Effector memory CD4-positive, alpha-beta T cell (primary cell): ENCODE measurements at places on chromosomes 2 and 18.

DNA sequence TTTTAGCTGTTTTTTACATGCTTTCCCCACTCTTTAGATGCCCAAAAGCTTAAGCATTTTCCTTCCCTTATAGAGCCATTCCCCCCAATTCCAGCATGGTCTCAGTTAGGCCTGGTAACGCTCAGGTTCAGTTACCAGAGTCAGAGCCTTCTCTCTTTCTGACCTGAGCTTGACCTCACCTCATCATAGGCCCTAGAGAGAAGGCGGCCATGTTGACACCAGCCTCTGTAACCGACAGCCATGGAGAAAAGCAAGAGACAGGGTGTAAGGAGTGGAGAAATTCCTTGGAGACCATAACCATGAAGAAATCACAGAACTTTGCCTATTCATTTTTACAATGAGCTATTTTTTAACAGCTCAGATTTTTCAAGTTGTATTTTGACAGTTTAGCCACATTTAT, 99.4 kb downstream of the RTN4 start:
- DNase-seq = no peak

DNA sequence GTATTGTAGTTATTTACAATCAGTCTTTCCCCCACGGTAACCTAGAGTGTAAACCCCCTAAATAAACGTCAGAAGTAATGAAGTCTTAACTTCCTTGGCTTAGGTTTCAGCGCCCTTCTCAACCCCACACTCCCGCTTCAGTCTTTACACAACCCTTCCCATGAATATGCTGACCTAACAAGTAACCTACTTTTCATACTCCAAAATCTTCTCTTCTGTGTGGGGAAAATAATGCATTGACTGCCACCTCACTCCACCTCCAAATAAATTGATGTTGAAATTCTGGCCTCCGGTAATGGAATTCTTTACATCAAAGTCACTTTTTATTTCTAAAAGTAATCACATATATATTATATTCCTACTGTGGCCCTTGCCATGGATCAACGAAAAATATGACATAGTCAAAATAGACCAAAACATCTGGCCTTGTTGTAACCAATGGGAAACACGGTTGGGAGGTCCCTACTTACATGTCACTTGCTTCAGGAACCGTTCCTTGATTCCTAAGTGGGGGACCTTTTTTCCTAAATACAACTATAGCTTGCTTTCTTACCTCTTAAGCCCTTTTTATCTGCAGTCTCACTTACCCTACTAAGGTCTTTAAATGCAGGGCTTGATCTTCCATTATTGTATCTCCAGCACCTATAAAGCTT, 961 bp downstream of the GEN1 start:
- no peak for DNase-seq

GRCh38 chr2:66571918-66572317, 137.0 kb downstream of the MEIS1 start:
- DNase-seq = no peak

- DNase-seq = no peak
These were observed 341.4 kb downstream of the TNS1 start for GRCh38 chr2:217661378-217661777.

DNA sequence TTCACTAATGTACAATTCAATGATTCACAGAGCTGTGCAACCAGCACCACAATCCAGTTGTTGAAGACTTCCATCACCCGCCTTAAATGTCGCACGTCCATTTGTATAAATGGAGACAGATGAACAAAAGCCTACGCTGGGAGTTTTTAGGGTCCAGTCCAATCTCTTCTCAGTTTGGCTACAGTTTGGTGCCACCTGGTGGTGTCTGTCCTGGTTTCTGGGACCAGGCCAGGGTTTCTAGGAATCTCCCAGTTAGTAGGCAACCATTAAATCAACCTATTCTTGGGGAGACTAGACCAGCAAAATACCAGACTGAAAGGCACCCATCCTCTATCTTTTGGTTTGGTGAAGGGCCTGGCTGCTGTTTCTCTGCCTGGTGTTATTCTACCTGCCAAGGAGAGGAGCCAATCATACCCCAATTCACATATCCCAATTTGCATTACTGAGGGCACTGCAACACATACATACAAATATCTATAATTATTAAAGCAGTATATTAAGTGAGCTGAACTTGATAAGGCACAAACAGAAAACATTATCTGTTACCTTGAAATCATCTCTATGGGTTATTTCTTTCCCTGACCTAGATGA, 3.2 kb upstream of the DDX1 start:
- no peak for DNase-seq

DNA sequence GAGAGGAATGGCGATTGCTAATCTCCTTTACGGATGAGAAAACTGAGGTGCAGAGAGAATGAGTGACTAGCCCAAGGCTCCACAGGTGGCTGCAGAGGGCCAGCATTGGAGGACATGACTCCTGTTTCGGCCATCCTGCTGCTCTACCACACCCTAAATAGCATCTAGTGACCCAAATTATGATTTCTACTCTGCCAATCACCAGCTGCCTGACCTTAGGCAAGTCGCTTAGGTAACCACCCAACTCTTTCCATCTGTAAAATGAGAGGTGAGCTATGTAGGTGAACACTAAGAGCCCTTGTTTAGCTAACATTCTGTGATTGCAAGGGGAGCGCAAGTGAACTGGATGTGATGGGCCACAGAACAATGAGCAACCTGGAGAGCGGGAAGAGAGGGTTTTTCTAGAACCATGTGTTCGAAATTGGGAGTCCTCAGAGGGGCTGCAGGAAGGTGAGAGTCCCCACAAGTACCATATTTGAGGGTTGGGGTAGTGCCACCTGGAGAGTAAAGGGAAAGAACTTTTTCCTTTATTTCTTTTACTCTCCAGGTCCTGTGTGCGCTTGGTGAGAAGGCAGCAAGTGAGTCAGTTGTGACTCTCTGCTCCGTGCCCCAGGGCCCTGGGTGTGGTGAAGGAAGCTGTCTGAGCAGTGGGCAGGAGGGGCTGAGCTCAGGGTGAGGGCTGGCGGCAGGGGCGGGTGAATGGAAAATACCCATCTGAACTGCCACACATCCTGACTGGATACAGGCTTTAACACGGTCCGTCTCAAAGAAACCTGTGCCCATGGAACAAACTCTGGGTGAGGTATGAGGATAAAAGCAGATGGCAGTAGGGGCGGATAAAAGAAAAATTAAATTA, 2.4 kb downstream of the CYP27C1 start:
- DNase-seq = no peak

GRCh38 chr2:167986223-167986622, 261.2 kb downstream of the STK39 start:
- no peak for DNase-seq

GRCh38 chr2:14428056-14428455, 204.5 kb upstream of the LRATD1 start:
- no peak for DNase-seq

DNA sequence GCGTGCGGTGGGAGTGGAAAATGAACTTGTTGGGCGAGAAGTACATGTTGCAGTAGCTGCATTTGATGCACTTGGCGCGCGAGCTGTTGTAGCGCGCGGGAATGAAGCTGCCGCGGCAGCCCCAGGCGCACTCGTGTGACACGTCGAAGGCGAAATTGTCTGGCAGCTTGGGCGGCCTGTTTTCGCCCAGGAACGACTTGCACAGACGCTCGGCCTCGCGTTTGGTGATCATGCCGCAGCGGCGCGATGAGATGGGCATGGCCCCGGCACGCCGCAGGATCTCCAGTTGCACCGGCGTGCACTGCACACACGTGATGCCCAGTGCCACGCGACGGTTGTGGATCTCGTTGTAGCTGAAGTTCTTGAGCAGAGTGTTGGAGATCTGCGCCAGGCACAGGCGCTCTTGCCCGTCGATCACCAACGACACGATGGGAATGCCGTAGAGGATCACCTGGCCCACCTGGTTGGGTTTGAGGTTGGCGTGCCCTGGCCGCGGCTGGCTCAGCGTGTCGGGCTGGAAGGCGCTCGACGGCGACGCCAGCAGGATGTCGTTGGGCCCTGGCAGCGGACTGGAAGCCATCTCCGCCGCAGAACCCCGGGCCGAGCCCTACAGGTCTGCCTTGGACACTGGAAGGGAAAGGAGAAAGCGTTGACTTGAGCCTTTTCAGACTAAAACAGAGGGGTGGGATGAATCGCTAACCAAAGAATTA, 2.7 kb downstream of the SKOR2 start:
- no peak for DNase-seq

GRCh38 chr2:229445501-229446211, 174.6 kb upstream of the PID1 start:
- DNase-seq = no peak

- DNase-seq = no peak
These were observed at the start of gene TET3 for GRCh38 chr2:73984203-73984921. TSS of gene TET3 (plus strand) at chr2:73984910. CDS start at chr2:73986404, 1,494 bp downstream.

- no peak for DNase-seq
These were observed 52.8 kb downstream of the GALNT1 start for GRCh38 chr18:35634323-35634722.

GRCh38 chr2:127161176-127162136, 54.5 kb upstream of the BIN1 start:
- no peak for DNase-seq

DNA sequence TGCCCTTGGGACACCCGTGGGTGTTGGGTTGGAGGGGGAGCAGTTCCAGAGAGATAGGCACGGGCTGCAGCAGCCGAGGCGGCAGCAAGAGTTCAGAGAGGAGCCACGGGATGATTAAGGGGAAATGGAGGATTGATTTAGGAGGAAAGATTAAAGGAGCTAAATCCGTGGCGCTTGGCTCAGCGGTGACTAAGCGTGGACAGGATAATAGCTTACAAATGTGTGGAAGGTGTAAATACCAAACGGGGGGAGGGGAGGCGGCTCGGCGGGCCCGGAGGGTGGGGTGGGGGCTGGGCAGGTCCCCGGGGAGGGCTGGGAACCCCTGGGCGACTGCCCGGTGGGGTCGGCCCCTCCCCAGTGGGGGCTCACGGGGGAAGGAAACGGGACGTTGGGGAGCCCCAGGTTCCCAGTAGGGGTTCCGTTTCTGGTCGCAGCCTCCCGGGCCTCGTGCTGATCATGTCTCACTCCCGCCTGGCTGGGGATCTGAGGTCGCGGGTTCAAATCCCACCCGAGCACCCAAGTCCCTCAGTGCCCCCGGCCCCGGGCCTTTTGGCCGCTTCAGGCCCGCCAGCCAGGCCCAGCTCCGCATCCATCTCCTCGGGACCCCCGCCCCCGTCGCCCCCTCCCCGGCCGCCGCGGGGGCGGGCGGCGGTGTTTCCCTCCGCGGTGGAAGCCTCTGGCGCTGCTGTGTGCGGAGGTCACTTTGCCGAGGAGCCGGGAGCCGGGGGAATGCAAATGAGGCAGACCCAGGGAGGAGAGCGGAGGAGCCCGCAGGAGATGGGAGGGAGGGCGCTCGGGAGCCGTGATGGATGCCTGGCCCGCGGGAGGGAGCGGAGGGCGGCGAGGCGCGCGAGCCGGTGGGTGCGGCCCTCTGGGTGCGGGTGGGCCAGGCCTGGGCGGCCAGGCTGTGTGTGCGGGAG, 8.1 kb downstream of the ASIC4 start:
- no peak for DNase-seq

GRCh38 chr2:85797921-85798320, 44.1 kb downstream of the ATOH8 start:
- DNase-seq = no peak

DNA sequence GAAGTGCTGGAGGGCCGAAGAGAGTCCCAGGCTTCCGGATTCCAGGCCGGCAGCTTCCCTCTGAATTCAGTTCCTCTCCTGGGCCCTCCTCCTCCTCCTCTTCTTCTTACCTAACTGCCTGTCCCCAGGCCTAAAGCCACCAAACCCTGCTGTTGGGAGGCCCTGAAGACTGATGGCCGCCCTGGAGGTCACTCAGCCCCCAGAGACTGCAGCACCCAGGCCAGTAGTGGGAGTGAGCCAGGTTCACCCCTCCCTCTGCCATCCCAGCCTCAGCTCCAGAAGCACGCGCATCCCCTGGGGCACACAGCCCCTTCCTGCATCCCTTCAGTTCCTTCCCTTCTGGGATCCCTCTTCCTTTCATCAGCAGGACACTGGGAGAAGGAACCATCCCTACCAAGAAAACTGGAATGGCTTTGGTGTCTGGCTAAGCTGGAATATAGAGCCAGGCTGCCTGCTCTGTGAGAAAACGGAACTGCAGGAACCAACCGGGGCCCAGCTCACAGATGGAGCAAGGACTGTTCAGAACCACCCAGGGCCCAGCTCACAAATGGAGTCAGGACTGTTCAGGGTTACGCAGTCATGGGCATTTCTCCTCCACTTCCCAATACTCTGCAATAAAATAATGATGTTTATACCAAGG, 127.4 kb downstream of the NDUFA10 start:
- DNase-seq = no peak

DNA sequence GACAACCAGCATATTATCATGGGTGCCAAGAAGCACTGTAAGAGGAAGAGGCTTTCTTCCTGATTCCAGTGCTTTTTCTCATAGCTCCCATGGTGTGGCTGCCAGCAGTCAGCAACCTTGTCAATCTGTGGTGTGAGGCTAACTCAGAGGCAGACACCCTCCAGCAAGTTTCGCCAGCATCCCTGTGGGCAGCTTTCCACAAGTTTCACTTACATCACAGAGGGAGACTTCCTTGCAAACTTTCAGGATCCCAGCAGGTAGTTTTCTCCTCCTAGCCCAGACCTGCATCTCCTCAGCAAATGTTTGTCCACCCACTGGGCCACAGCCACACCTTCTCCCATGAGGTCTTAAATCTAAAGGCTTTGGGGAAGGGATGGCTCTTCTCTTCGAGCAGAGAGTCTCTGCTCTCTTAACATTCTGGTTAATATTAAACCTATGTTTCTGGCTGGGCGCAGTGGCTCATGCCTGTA, 9.1 kb downstream of the DNAH7 start:
- DNase-seq = no peak

- DNase-seq = no peak
These were observed 15.0 kb upstream of the KLF7 start for GRCh38 chr2:207180741-207181140.

DNA sequence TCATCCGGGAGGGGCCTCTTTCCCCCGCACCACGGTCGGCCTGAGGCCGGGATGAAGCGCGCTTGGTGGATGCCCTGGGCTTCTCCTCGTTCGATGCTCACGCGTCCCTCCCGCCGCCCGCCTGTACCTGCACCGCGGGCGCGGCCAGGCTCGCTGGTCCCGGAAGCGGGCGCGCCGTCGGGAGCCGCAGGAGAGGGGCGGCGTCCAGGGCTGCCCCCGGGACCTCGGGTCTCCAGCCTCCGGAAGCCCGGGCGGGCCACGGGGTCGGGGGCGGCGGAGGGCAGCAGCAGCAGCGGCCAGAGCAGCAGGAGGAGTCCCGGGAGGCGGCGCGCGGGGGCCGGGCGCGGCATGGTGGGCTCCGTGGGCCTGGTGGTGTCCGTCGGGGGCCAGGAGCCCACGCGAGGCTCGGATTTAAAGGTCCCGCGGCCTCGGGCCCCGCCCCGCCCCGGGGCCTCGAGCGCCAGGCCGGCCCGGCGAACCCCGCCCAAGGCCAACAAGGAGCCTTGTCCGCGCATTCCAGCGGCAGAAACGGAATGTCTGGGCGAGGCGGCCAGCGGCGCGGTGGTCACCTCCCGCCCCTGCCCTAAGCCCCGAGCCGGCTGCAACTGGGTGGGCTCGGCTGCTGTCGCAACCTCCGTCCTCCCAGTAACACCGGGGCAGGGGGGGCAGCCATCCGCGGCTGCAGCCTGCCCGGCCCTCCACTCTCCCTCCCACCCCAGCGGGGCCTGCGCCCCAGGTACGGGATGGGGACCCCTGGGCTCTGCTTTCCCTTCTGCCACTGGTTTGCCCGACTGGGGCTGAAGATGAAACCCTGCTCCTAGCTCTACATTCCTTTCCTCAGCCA, at the start of gene MATN3:
TSS of gene MATN3 (minus strand) at position 387 of the 844 bp plus-strand sequence. CDS start at position 350, 37 bp downstream.
- DNase-seq = no peak

- no peak for DNase-seq
These were observed 94.5 kb downstream of the LAMA1 start for GRCh38 chr18:7023063-7023580.
